ENCODE measurements at places on chromosomes 16 and 17.

GRCh38 chr16:88760424-88761142 lies 24.4 kb downstream of the PIEZO1 start:
- DNase-seq = no peak

GRCh38 chr16:12501707-12502457 lies 301.8 kb downstream of the CPPED1 start:
- no peak for DNase-seq

GRCh38 chr16:88282564-88283395 lies 100.0 kb upstream of the ZNF469 start:
- no peak for DNase-seq

DNA sequence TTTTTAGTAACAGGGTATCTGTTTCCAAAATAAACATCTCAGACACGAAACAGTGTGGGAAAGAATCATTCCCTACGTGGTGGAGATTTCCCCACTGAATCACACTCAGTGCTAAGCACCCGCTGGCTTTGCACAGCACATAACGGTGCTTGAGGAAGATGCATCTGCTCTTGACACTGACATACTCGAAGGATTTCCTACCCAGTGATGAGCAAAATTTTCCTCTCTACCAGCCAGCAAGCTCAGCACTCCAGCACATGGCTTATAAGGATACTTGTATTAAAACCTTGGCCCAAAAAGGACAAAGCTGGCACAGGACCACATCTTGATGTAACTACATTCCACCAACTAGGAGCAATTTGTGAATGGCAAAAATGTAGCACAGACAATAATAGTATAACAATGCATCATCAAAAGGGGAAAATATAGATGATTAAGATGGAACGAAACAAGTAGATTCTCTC lies 59.0 kb downstream of the ANKFY1 start:
- DNase-seq = no peak

DNA sequence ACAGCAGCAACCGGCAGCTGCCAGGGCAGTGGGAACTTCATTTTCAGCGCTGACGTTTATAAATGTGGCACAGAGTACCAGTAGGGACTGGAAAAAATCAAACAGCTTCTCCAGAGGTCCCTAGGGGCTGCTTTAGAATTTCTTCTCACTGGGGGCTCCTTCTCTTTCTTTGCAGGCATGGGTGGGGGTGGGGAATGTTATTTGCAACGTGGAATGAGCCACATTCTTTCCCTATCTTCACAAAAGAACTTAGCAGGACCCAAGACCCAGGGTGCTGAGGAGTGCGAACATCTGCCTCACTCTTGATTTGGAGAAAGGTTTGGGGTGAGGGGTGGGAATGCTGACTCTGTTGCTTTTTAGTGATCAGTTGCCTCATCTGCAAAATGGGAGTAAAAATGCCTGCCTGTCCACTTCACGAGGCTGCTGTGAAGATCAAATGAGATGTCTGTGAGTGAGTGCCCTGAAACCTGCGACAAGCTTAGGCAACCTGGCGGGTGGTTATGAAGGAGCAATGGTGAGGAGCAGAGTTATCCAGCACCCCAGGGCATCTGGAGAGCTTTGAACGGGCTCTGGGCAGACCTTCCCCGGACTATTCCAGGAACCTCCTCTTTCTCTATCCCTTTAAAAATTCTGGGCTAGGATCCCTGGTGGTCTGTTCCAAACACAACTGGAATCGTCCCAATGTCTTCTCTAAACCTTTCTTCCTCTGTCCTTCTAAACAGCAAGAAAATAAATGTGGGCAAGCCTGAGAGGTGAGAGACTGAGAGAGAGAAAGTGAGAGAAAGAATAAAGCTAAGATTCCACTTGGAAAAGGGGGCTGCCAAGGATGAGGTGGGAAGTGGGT lies 10.7 kb upstream of the PIPOX start:
- DNase-seq = no peak

DNA sequence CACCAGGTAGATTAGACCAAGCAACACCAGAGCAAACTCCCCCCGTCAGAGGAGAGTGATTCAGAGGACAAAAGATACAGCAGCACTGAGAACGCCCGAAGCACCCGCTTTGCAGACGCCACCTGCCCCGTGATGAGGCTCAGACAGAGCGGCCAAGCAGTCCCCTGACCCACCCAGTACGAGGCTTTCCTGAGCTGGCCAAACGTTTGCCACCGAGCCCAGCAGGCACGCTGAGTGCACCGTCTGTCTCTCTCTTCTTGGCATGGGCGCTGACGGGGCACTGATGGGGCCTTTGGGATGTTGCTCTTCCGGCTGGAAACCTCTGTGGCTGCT lies 19.4 kb upstream of the WDR45B start:
- no peak for DNase-seq

- no peak for DNase-seq
Measured at GRCh38 chr16:50909831-50910735, 168.2 kb downstream of the CYLD start.

GRCh38 chr17:41583137-41584127 lies 3.3 kb downstream of the KRT14 start:
- DNase-seq = no peak

DNA sequence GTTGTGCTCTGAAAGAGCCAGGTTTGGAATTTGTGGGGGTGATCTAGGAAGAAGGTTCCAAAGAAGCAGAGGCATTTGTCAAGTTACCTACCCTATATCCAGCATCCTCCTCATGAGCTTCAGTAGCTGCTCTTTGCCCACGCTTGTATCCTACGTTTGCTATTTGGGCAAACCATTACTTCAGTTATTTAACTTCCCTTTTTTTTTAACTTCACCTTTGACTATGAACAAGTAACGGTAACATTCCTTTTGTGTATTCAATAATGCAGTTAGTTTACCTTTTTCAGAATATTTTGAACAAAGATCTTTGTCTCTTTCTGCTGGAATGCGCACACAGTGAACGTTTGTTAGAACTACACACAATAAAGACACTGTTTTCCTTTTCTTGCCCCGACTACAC lies 41.5 kb downstream of the CYB5B start:
- DNase-seq = no peak

GRCh38 chr16:28186752-28187151 lies 25.0 kb downstream of the XPO6 start:
- no peak for DNase-seq

- no peak for DNase-seq
Measured at GRCh38 chr16:2054543-2055245, 6.9 kb downstream of the TSC2 start.

DNA sequence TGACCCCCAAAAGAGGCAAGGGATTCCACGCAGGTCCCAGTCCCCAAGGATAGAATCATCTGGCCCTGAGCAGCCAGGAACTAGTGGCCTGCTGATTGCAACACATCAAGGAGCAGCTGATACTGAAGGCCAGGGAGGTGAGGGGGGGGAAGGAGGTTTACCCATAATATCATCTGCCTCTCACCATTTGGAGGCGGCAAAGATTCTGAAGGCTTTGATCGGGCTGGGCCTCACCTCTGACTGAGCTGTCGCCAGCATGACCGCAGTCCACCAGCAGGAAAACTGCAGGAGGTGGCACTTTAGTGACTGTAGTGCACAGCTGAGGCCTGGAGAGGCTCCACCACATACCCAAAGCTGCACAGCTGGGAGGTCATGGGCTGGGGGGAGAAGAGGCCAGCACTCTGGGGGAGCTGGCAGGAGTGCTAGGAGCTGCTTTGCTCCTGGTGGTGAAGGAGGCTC lies 20.5 kb upstream of the ITGA3 start:
- no peak for DNase-seq

DNA sequence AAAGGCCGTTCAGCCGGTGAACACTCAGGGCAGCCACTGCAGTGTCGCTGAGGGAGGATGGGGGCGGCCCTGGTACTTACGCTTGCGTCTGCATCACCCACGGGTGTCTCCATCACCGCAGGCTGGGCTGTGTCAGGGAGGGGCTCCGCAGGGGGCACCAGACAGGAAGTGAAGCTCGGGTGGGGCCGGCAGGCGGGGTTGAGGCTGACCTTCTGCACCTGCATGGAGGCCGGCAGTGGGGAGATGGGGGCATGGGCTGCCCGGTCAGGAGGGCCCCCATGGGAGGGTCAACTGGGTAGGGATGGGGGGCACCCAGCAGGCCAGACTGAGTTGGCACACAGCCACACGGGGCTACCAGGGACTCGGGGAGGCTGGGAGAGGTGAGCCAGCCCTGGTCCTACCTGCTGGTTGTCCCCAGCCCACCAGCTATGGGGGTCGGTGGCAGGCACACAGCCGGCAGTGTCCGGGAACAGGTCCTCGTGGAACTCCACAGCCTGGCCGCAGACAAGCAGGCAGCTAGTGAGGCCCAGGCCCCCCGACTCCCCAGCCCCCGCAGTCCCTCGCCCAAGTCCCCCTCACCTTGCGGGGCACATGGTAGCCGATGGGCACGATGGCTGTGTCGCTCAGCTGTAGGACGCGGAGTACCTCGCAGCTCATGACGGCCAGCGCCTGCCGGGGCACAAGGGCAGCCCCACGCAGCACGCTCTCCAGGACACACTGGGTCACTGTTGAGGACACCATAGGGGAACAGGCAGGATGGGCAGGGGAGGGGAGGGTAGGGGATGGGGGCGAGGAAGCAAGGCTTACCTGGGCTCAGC lies 7.2 kb upstream of the VASN start:
- DNase-seq = no peak

- no peak for DNase-seq
Measured at GRCh38 chr17:14203388-14203787, 33.3 kb downstream of the CDRT15 start.

GRCh38 chr16:59144841-59145240 lies 410.7 kb upstream of the GOT2 start:
- DNase-seq = no peak

- DNase-seq = no peak
Measured at GRCh38 chr17:48992444-48992843, 4.7 kb upstream of the IGF2BP1 start.

- DNase-seq = no peak
Measured at GRCh38 chr17:35775583-35775982, 14.9 kb downstream of the C17orf50 start.

- no peak for DNase-seq
Measured at GRCh38 chr17:48542114-48542656, 2.7 kb downstream of the HOXB2 start.

GRCh38 chr16:18800293-18800692 lies 1.1 kb downstream of the ARL6IP1 start:
- DNase-seq = no peak

- no peak for DNase-seq
Measured at GRCh38 chr16:12502676-12503075, 301.0 kb downstream of the CPPED1 start.

- no peak for DNase-seq
Measured at GRCh38 chr16:85638695-85639409, 25.7 kb downstream of the GSE1 start.

DNA sequence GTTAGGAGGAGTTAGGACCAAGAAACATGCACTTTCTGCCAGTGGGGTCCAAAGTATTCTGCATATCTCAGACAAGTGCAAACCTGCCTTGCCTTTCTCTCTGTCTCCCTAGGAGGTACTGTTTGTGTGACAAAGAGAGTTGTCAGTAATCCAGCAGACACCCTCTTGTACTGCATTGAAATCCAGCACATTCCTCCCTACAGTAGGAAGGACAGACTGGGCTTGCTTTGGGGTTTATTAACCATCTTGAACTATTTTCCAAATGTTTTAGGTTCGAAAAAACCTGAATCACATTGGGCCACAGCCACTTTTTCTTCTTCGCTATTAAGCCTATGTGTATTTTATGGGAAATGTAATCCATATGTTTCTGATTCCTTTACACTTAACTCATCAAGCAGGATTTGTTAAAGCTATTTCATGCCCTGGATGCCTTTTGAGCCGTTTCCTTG lies 204.2 kb upstream of the KCNJ16 start:
- no peak for DNase-seq

GRCh38 chr17:50905460-50905803 lies 39.3 kb upstream of the TOB1 start:
- DNase-seq = no peak

- no peak for DNase-seq
Measured at GRCh38 chr17:37740915-37741314, 3.9 kb downstream of the HNF1B start.

DNA sequence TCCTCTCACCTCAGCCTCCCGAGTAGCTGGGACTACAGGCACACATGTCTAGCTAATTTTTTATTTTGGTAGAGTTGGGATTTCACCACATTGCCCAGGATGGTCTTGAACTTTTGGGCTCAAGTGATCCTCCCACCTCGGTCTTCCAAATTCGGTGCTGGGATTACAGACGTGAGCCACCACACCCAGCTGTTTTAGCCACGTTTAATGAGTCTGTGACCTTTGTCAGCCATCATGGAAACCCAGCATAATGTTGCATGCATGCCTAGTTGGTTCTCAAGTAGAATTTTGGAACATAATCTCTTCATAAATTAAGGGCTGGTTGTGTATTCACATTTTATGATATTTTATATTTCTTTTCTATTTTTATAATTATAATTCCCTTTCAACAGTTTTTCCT lies 42.0 kb downstream of the GOSR1 start:
- no peak for DNase-seq

DNA sequence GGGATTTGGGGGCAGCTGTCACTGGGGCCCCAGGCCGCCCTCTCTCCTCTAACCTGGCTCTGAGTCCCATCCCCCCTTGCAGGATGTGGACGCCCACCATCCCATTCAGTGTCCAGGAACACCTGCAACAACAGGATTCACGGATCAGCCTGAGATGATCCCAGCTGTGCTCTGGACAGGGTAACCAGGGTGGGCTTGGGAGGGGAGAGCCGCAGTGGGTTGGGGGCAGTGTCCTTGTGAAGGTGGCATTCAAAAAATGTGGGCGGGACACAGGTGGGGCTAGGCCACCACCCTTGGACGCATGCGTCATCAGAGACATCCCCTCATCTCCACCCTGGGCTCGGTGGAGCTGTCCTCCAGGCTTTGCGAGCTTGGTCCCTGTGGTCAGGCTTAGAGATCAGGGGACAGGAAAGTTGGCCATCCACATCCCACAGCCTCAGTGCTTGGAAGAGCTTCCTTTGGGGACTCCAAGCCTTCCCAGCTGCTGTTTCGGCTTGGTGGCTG lies 19.1 kb downstream of the DEXI start:
- no peak for DNase-seq

- DNase-seq = no peak
Measured at GRCh38 chr17:68293490-68294195, 2.3 kb downstream of the ARSG start.

All from stimulated activated CD8-positive, alpha-beta memory T cell treated with anti-CD3 and anti-CD28 coated beads, Interleukin-7, amount 100 ng/mL, for 1 hour (primary cell).